Cerebellar cortex (tissue), 1 donor: ENCODE measurements at places on chromosomes 2 and 18.

DNA sequence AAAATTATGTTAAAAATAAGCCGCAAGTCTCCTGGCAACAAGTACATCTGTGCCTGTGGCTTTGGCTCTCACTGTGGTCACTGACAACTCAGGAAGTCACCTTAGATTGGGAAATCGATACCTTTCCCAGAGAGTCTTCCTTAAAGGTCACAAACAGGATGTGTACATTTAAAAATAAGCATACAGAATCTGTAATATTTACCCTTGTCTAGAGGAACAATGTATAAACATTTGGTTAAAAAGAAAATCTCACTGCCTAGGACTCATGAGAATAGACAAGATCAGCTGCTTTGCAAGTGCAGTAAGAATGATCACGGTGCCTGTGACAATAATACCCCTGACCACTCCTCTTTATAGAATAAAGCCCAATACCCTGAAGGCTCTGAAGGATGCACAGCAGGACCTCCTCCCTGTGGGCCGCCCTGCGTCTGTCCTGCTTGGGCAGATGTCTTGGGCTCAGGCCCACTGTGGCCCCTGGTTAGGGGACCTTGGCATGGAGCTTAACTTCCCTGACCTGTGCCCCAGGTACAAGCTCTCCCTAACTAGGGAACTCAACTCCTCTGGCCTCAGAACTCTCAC is 98.0 kb upstream of the MGAT4A start:
- no peak for DNase-seq

- DNase-seq = no peak
Measured at GRCh38 chr18:23640052-23640451, 22.7 kb downstream of the ANKRD29 start.

DNA sequence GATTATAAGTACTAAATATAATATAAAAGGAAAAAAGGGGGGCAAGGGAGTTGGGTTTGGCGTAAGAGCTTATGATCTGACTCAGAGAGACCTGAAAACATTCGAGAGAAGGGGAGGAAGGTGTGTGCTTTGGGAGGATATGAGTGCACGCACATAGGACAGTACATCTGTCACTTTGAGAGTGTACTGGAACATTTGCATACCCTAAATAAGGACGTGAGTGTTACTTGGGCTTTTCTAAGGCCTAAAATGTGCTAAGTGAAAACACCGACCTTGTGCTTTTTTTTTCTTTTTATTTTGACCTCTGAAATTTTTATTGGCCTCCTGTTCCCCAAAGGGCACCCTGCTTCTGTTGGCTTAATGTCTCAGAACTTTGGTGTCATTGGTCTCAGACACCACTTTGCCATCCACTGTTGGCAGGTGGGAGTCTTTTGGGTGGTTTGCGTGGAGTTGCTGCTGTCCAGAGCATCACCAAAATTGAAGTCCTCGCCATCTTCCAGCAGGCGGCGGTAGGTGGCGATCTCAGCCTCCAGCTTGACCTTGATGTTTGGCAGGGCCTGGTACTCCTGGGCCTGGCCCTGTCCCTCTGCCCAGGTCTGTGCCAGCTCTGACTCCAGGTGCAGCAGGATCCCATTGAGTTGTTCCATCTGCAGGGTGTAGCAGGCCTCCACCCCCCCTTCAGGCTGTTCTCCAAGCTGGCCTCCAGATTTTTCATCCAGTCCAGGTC is 57.7 kb downstream of the CD28 start:
- no peak for DNase-seq

DNA sequence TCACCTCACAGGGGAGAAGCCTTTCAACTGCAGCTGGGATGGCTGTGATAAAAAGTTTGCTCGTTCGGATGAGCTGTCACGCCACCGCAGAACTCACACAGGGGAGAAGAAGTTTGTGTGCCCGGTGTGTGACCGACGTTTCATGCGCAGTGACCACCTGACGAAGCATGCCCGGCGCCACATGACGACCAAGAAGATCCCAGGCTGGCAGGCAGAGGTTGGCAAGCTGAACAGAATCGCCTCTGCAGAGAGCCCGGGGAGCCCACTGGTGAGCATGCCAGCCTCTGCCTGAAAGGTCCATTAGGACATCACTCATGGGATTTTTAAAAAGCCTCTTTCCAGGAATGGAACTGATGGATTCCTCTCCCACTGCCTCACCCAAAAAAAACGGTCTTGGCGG is 8.9 kb downstream of the KLF11 start:
- DNase-seq = no peak

GRCh38 chr2:199739413-199740110 is 111.4 kb downstream of the FTCDNL1 start:
- DNase-seq = peak; percentile 45

DNA sequence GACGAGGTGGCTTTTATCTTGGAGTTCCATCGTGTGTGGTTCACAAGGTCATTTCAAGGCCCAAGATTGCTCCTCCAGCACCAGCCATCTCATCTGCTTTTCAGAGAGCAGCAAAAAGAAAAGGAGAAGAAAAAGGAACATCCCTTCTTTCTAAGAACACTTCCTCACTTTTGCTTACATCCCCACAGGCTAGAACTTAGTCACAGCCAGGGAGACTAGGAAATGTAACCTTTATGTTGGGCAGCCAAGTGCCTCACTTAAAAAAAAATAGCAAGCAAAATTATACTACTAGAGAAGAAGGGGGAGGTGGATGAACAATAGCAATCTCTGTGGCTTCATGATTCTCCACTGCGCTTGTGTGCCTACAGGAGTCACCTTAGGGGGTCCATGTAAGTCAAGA is 141.8 kb downstream of the SMAD2 start:
- DNase-seq = no peak

- DNase-seq = no peak
Measured at GRCh38 chr18:13810950-13811485, 12.9 kb upstream of the MC5R start.

DNA sequence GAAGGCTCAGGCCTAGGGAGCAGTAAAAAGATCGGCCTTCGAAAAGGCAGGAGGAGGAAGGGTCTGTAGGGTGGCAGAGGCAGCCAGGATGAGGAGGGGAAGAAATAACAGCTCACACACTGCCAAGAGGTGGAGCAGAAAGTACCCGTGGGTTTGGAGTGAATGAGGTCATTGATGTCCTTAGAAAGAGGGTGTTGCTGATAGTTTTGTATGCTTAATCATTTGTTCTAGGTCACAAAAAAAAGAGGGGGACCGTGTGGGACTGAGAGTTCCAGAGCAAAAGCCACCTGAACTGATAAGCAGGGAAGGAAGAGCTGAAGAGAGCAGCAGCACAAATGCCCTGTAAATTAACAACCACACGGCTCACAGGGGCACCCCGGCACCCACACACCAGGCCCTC is 140.4 kb downstream of the FAM161A start:
- DNase-seq = no peak

DNA sequence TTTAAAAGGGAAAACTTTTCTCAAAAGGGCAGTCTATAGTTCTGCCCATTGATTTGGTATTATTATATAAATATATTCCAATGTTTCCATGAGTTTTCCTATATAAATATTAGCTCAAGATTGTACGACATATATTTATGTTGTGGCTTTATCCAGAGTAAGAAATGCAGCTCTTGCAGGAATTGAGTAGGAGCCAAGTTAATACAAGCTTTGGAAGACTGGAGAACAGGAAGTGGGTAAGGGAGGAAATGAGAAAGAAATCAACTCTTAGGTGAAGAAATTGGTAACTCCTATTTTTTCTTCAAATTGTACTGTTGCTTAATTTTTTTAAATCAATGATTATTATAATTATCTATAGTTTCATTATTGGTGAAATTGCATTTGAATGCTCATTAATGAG is 105.4 kb upstream of the FAM117B start:
- no peak for DNase-seq

- no peak for DNase-seq
Measured at GRCh38 chr18:49886891-49887764, 73.8 kb upstream of the ACAA2 start.

GRCh38 chr2:188765522-188766470 is 208.4 kb upstream of the COL3A1 start:
- DNase-seq = peak; percentile 13

- no peak for DNase-seq
Measured at GRCh38 chr2:146124741-146125140, 1604.8 kb upstream of the ZEB2 start.

GRCh38 chr18:64131314-64131713 is 17.6 kb downstream of the LINC00305 start:
- no peak for DNase-seq

DNA sequence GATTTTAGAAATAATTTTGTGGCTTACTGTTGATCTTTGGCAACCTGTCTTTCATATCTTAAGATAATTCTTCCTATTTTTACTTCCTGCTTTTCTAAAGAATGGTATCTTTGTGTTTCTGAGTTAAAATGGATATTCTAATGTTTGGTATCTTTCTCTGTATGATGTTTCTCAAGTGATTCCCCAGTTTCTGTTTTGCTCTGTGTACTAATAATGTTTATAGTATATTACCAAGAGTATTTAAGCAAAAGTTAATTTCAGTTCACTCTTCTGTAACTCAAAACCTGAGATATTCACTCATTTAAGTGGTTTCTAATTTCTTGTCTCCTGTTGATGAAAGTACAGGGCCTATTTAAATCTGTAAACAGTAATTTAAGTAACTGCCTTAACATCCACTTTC is 58.3 kb downstream of the CCDC150 start:
- DNase-seq = no peak

DNA sequence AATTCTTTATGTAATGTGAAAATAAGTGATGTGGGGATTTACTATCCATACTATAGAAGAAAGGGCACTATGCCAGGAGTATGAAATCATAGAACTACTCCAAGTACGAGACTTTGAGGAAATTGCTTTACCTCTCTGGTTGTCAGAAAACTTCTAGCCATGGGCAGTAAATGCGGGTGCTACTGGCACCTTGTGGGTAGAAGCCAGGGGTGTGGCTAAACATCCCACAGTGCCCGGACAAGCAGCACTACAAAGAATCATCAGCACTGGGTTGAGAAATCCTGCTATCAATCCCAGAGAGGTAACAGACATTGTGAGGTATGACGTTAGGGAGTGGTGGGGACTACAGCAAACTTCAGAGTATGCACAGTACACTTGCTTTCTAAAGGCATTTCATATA is 453.5 kb upstream of the TNP1 start:
- no peak for DNase-seq

DNA sequence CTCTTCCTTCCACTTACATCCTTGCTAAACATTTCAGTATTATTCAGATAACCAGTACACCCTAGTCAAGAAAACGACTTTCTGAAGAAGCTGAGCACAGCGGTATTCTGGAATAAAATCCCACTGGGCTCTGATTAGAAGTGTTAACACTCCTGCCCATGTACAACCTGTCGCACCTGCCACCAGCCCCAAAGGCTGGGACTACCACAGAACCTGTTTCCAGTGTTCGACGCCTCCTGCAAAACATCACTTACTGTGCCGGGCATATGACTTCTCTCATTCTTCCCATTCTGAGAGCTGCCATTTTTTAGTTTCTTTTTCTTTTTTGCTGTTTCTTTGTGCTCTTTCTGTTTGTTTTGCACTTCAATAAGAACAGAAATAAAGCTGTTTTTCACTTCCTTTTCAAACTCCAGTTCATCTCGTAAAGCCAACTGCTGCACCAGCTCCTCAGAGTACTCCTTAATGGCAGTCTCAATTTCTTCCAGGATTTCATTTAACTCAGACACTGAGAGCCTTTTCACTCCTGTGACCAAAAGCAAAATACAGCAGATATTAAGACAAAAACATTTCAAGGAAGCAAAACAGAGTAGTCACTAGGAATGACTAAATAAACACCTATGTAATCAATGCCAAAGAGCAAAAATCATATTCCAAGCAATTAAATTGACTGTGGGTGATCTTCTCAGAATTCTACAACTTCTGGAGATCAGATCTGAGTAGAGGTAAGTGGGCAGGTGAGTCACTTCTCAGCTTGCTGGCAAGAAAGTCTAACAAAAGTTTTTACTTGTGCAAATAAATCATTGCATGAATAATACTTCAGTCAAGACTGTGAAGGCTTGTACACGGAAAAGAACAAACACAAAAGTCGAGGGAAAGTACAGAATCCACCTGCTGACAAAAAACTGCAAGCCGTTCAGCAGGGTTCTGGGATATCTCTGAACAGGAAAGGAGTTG is 19.3 kb downstream of the FEZ2 start:
- no peak for DNase-seq

DNA sequence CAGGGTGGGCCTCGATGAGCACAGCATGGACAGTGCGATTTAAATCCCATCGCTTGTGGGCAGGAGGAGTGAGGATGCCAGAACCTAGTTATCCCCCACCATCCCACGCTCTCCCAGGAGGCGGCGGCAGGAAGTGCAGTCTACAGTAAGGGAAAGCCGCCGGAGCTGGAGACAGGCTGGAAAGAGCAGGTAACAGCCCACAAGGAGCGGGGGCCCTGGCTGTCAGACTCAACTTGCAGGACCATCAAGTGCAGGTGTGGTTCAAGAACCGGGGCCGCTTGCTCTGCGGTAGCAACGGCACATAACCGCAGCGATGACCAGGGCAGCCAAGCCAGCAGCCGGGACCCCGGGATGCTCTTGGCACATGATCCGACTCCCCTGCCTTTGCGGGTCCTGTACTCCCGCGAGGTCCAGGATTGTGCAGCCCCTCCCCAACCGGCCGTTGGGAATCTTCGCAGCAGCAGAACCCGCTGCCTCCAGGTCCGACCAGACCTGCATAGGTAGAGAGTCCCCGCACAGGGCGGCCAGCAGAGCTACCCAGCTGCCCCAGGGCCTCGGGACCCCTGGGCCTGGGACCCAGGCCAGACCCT is 82.1 kb downstream of the BIN1 start:
- peak; percentile 82 for DNase-seq

- no peak for DNase-seq
Measured at GRCh38 chr2:68912732-68913131, 40.0 kb downstream of the GKN2 start.

- DNase-seq = no peak
Measured at GRCh38 chr2:175890636-175891242, 111.3 kb downstream of the LNPK start.

GRCh38 chr2:161123531-161124030 is 36.6 kb upstream of the TANK start:
- DNase-seq = no peak

GRCh38 chr2:42128721-42129486 is 40.2 kb upstream of the EML4 start:
- DNase-seq = no peak

GRCh38 chr18:55732227-55733106 is 144.5 kb upstream of the TCF4 start:
- DNase-seq = no peak

DNA sequence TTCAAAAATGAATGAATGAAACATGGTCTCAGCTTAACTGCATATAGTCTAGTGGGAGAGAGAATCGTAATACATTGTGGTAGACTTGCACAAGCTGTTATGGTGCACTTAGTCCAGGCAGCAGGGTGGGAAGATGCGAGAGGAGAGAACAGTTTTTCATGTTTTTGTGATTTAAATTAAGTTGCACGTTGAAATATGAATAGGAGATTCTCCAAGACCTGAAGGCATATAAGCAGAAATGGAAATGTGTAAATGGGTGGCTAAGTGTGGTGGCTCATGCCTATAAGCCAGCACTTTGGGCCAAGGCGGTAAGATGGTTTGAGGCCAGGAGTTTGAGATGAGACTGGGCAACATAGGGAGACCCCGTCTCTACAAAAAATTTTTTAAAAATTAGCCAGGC is 60.5 kb downstream of the TMEM185B start:
- no peak for DNase-seq

GRCh38 chr2:98704499-98705332 is 26.2 kb downstream of the MGAT4A start:
- DNase-seq = no peak

- peak; percentile 22 for DNase-seq
Measured at GRCh38 chr2:18117592-18117991, 239.1 kb downstream of the KCNS3 start.

GRCh38 chr2:6939071-6939470 is 21.9 kb downstream of the RNF144A start:
- no peak for DNase-seq
